Activated T-cell treated with anti-CD3 and anti-CD28 coated beads for 24 hours (primary cell): ENCODE measurements at places on chromosomes 13 and 19.

DNA sequence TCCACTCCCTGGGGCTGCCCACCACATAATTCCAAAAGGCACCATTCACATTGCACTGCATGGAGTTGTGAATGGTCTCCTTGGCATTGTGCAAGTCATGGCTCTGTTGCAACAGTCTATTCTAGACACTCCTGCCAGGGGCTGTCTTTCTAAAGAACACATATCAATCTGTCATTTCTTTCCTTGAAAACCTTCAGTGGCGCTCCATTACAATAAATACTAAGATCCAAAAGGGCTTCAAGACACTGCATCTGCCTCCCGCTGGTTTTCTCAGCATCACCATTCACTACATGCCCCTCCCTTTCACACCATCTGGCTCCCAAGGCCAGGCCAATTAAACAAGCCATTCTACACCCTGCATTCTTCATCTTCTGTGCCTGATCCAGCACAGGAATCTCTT is 32.2 kb upstream of the TM9SF2 start:
- no peak for DNase-seq

GRCh38 chr13:95115525-95115924 is 185.7 kb downstream of the ABCC4 start:
- DNase-seq, result no peak

- DNase-seq, result no peak
These were observed 71.0 kb downstream of the KDM4B start for GRCh38 chr19:5039642-5040543.

- peak; percentile 46 for DNase-seq
These were observed 1.7 kb downstream of the TGFBR3L start for GRCh38 chr19:7916103-7916954.

DNA sequence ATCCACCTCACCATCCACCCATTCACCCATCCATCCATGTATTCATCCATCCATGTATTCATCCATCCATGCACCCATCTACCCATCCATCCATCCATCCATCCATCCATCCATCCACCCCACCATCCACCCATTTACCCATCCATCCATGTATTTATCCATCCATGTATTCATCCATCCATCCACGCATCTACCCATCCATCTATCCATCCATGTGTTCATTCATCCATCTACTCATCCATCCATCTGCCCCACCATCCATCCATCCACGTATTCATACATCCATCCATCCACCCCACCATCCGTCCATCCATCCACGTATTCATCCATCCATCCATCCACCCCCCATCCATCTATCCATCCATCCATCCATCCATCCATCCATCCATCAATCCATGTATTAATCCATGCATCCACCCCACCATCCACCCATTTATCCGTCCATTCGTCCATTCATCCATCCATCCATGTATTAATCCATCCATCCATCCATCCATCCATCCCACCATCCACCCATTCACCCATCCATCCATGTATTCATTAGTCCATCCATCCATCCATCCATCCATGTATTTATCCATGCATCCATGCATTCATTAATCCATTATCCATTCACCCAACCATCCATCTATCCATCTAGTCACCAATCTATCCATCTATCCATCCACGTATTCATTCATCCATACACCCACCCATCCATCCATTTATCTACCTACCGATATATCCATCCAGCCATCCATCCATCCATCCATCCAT is 2.6 kb downstream of the IL12RB1 start:
- no peak for DNase-seq

DNA sequence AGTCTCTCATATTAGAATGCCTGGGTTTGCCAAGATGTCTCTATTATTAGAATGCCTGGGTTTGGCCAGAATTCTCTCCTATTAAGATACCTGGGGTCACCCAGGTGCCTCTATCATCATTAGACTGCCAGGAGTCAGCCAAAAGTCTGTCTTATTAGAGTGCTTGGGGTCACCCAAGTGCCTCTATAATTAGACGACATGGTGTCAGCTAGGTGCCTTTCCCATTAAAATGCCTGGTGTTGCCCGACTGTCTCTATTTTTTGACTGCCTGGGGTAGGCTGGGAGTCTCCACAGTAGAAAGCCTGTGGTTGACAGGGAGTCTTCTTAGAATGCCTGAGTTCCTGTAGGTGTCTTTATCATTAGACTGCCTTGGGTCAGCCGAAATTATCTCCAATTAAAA is 1536.6 kb downstream of the UQCRFS1 start:
- DNase-seq, result no peak

DNA sequence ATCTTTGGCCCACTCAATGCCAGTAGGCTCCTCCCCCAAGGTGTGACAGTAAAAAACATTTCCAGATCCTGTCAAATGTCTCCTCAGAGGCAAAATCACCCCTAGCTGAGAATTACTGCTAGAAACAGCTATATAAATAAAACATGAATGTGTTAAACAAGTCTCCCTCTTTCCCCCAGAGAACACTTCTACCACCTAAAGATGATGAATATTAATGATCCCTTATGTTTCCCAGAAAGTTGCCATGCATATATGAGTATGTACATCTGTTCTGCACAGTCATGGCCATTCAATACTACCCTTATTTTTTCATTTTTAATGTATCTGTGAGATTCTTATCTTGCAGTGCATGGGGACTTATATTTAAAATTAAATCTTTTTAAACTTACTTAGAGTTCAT is 230.0 kb downstream of the SHISA2 start:
- DNase-seq, result no peak

DNA sequence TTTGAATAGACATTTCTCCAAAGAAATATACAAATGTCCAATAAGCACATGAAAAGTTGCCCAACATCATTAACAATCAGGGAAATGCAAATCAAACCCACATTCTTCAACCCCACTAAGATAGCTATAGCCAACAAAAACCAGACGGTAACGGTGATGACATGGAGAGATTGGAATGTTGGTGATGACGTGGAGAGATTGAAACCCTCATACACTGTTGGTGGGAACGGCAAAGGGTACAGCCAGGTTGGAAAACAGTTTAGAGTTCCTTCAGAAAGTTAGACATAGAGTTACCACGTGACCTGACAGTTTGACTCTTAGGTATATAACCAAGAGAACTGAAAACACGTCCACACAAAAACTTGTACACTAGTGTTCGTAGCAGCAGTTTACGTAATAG is 48.1 kb downstream of the TNFRSF19 start:
- no peak for DNase-seq

GRCh38 chr13:114323349-114323748 is 9.0 kb downstream of the CHAMP1 start:
- DNase-seq, result no peak

DNA sequence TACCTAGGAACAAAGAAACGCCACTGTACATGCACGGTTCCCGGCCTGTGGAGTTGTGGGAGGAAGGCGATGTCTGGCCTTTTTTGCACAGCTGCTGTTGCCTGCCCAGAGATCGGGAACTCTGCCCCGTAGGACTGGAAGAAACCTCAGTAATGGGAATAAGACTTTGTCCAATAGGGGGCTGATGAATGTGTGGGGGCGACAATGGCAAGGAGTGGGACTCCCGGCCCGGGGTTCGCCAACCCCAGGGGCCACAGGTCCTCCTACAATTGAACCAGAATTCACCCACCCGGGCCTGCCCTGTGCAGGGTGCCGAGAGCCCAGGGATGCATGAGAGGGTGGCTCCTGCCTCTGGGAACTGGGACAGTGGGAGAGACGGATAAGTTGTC is 2.0 kb upstream of the CEBPA start:
- DNase-seq, result no peak

DNA sequence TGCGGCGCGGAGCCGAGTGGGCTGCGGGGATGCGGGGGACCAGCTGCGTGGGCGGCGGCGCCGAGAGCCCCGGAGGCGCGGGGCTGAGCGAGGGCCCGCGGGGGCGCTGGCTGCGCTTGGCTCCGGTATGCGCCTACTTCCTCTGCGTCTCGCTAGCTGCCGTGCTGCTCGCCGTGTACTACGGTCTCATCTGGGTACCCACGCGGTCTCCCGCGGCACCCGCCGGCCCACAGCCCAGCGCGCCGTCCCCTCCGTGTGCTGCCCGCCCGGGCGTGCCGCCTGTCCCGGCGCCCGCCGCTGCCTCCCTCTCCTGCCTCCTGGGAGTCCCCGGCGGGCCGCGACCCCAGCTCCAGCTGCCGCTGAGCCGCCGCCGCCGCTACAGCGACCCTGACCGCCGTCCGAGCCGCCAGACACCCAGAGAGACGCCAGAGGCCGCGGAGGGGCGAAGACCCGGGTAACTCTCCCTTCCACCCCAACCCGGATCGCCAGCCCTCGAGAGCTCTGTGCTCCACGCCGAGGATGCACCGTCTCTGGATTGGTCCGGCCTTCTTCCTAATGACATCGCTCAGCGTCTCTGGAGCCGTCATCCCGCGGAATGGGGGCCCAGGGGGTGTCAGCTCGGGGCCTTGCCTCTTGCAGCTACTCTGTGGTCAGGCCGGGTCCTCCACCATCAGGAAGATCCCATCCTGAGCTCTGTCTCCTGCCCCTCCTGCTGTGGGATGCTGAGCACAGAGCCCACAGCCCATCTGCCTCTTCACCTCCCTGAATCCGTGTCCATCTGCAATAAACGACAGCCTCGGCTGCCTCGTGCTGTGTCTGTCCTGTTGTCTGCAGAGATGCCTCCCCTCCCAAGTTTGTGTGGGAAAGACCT is 441 bp downstream of the INAFM1 start:
- no peak for DNase-seq

- no peak for DNase-seq
These were observed 109.2 kb upstream of the MCF2L start for GRCh38 chr13:112859817-112860190.

DNA sequence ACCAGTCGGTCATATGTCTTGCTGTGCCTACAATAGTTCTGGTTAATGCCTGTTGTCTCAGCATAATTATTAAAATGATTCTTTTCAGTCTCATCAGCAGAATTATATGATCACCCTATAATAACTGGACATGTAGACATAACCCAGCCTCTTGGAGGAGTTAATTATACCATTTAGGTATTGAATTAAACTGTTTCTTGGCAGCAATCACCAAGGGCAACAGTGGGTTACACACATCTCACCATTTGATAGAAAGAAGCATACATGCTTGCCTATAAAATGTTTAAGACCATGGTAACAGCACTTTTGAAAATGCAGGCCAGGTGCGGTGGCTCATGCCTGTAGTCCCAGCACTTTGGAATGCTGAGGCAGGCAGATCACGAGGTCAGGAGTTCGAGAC is 184.6 kb downstream of the RGCC start:
- DNase-seq, result no peak
